A673 (cell line): ENCODE measurements at places on chromosomes 2 and 18. TPM values are rescaled to one million over a fixed set of nuclear protein-coding genes. Genes with fewer than 3 reads are reported as not detected.

PTRHD1 gene
- 33.4 and 34.9 TPM in 2 replicates for total RNA-seq

IL36G gene
- total RNA-seq: not detected in 2 replicates

ALPP gene
- total RNA-seq: not detected in 2 replicates

DNA sequence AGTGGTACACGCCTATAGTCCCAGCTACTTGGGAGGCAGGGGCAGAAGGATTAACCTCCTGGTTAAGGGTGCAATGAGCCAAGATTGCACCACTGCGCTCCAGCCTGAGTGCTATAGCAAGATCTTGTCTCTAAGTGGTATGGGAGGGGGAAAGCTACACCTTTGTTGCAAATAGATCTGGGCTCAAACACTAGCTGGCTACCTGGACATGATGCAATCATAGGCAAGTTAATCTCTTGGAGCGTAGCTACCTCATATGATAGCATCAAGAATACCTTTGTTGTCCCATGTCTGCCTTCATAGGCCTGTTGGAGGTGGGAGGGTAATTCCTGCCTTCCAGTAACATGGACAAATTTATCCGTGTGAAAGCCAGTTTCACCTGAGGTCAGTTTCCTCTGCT lies 15.7 kb downstream of the KLHL29 start:
- no peak for DNase-seq
- no peaks in the 10 kb centered on the region for H3K27me3 ChIP-seq
- H3K4me1 ChIP-seq: peaks cover 20% of the 10 kb centered on the region
- no peak overlapping the region for H3K4me3 ChIP-seq
- H3K36me3 ChIP-seq: no peaks in the 10 kb centered on the region

DNA sequence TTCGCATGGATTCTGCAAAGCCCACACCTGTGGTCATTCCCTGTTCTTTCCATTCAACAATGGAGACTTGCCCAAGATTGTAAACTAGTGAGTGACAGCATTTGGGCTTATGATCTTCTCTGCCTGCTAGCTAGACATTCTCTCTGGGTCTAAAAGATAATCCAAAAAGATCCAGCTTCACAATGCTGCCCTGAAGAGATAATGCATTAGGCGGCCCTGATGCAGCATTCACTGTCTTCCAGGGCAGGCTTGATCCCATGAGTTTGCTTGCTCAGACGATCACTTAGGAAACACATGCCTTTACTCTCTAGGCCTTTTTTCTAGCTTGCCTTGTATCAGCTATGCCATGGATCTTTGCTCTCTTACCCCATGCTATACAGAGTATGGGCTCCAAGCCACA lies 196.1 kb downstream of the SETBP1 start:
- no peak overlapping the region for H3K4me3 ChIP-seq
- no peak overlapping the region for H3K27ac ChIP-seq
- H3K36me3 ChIP-seq: no peaks in the 10 kb centered on the region
- no peaks in the 10 kb centered on the region for H3K4me1 ChIP-seq
- no peak for DNase-seq

GRCh38 chr2:96147593-96148201 lies 2.5 kb upstream of the DUSP2 start:
- no peaks in the 10 kb centered on the region for H3K36me3 ChIP-seq
- DNase-seq: no peak
- no peaks in the 10 kb centered on the region for H3K27me3 ChIP-seq
- no peak overlapping the region for H3K4me3 ChIP-seq
- no peak overlapping the region for H3K27ac ChIP-seq
- peaks cover 9% of the 10 kb centered on the region for H3K4me1 ChIP-seq

MAP2 gene
- total RNA-seq: 1.7 and 2.0 TPM in 2 replicates
